ENCODE measurements at places on chromosomes 13 and 19.

GRCh38 chr13:109999659-110000533, 213.5 kb upstream of the IRS2 start:
- DNase-seq = no peak

DNA sequence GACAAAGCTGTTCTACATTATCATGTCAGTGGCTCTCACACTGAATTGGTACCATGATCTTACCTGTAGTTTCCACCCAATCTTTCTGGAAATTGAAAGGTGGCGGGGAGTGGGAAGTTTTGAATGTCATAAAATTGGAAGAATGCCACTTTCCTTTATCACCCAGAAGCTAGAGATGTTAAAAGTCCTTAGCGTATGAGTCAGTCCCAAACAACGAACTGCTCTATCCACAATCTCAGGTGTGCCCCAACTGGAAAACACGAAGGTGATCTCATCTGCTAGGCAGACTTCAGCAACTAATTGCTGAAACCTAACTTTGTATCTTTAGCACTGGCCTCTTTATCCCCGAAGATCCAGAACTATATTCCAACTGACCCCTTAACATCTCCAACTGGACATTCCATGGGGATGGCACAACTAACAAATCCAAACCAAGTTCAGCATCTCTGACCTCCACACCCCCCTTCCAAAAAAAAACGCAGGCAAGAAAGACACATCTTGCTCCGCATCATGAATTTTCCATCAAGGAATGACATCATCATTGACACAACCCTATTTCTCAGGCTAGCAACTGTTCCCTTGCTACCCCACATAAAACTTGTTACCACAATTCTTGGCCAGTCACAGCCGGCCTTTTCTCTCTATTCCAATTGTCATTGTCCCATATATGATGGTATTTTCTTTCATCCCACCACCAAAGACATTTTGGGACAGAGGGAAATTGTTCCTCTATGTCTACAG, 175.4 kb downstream of the KLF12 start:
- no peak for DNase-seq

DNA sequence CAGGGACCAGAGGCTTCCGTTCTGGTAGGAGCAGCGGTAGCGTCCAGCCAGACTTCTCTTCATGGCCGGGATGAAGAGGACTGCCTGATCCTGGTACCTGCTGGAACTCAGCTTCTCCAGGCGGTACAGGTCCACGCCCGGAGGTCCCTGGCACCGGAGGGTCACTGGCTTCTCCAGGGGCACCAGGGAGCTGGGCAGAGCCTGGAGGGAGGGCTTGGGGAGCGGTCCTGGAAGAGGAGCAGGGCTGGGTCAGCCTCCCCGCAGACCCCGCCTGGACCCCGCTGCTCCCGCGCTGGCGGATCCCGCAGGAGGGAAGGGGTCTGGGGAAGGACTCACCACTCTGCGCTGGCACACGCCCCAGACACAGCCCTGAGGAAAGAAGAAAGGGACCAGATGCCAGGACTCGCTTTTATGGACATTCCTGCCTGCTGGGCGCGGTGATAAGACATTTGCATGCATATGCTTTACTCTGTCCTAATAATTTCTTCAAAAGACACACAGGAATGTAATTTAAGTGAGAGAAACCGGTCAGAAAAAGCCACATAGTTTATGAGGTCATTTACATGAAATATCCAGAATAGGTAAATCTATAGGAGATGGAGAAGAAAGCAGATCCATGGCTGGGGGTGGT, 5.8 kb downstream of the GP6 start:
- DNase-seq = no peak

DNA sequence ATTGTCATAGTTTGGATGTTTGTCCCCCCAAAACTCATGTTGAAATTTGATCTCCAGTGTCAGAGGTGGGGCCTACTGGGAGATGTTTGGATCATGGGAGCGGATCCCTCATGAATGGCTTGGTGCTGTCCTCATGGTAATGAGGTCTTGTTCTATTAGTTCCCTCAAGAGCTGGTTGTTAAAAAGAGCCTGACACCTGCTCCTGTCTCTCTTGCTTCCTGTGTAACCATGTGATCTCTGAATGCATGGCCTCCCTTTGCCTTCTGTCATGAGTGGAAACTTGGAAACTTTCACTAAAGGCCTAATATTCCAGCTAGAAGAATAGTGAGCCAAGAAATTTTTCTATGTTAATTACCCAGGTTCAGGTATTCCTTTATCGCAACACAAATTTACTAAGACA, 311.4 kb upstream of the ATXN8OS start:
- no peak for DNase-seq

DNA sequence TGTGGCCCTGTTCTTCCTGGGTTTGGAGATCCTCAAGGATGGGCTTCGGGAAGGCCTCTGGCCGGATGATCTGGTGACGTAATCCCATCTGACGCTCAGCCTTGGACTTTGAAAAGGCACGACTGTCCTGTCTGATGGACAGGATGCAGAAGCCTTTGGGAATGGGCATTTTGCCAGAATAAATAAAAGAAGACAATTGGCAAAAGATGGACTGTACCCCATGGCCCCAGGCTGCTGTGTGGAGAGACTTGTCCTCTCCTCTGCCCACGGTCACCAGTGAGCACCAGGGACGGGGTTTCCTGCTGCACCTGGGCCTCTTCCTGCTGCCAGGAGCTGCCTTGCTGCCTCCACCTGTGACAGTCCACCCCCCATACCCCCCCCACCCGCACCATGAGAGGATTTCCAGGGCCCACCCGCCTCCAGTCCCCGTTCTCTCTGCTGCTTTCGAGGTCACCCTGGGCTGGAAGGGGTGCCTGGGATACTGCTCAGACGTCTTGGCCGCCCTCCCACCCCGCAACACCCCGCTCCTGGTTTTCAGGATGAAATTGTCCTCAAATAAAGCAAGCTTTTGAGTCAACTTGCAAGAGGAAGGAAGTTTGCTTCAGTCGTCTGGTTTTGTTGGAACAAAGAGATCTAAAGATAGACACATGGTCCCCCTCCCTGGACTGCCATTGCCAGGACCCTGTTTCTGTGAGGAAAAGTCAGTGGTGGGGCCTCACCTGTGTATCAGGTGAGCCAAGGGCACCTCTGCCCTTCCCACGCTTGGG, 40.9 kb downstream of the MCF2L start:
- DNase-seq = no peak

GRCh38 chr19:6250024-6250615, 29.7 kb downstream of the MLLT1 start:
- DNase-seq = no peak

GRCh38 chr19:49912965-49913685, 15.9 kb upstream of the ATF5 start:
- DNase-seq = no peak

DNA sequence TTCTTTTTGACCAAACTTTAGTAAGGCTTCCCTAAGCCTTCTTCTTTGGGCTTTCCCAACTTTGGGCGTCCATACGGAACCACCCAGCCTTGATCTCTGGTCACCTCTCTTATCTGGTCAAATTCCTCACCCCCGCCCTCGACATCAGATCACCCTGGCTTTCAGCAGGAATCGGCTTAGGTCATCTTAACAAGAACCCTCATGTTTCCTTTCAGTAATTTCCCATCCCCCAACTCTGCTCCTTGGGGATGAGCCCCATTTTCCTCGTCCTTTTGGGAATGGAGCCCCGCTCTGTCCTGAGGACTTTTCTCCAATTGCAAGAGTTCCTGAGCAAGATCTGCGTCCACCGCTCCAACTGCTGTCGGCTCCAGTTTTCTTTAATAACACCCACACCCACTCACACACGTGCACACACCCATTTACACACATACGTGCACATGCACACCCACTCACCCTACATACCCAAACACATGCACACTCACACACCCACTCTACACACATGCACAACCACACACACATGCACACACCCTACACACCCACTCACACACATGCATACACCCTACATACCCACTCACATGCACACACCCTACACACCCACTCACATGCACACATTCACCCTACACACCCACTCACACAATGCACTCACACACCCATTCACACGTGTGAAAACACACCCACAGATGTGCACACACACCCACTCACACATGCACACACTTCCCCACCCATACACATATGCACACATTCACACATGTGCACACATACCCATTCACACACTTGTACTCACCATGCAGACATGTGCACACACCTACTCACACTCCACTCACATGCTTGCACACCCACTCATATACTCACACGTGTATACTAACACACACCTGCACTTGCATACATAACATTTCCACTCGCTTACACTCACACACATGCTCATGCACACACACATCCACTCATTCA, 87.0 kb upstream of the TM9SF2 start:
- no peak for DNase-seq

GRCh38 chr19:10407096-10407495, 3.8 kb upstream of the CDC37 start:
- DNase-seq = no peak

- no peak for DNase-seq
Measured at GRCh38 chr19:14277608-14278007, 71.6 kb upstream of the ADGRL1 start.

DNA sequence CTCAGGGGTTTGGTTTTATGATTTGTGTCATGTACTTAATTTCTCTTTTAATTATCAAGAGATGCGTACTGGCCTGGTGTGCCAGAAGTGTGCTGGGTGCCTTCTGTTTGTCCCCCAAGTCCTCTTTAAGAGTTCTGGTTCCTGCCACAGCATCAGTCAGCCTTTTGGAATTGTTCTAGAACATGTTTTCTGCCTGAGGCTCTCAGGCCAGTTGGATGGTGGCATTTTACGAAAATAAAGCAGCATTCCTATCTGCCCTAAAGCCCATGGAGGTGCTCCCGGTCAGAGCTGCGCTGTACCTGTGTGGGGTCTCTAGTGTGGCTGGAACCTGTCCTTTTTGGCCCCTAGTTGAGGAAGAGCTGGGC, 54.1 kb downstream of the TSSK6 start:
- no peak for DNase-seq
